CD8-positive, alpha-beta memory T cell (primary cell): ENCODE measurements at places on chromosomes 1 and 21. TPM values are rescaled to one million over a fixed set of nuclear protein-coding genes. Genes with fewer than 3 reads are reported as not detected.

The AADACL4 gene
- not detected for total RNA-seq

The NR1I3 gene
- not detected for total RNA-seq

The EXO5 gene
- total RNA-seq, result 14.9 TPM

The TAL1 gene
- total RNA-seq, result not detected

The ANKRD65 gene
- total RNA-seq, result not detected

The IFI16 gene
- 175 TPM for total RNA-seq

The PCP4L1 gene
- total RNA-seq, result not detected

The KRTAP11-1 gene
- not detected for total RNA-seq

The GCSAML gene
- 0.20 TPM for total RNA-seq

The GJA5 gene
- total RNA-seq, result not detected

DNA sequence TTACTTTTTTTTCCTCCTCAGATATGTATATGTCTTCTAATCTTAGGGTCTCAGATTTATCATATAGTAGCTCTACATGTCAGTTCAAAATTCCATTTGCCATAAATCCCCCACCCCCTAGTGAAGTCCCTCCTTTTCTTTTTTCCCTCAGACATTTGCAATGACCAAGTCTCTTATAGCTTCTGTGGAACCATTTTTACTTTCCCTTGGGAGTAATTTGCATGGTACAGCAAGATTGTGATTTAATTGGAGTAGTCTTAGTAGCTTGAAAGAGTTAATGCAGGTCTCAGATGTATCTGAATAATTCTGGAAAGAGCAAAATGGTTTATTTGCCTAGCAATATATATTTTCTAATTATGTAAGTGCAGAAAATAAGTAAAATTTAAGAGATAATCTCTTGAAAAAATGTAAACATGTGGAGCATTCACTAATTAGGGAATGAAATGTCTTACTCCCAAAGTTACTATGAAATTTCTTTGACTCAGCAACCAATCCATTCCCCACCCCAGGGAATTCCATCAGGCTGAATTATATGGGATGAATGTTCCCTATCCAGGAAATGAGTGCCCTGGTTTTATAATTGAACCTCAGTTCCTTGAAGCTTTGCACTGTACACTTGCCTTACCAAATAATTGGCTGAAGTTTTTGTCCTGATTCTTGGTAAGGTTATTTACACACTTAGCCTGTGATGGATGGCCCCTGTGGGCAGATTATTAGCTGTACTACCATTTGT is 267.0 kb downstream of the DNM3 start:
- H3K27me3 ChIP-seq, result no peaks in the 10 kb centered on the region
- H3K27ac ChIP-seq, result no peak overlapping the region
- DNase-seq, result no peak
- H3K4me1 ChIP-seq, result no peaks in the 10 kb centered on the region
- no peaks in the 10 kb centered on the region for H3K36me3 ChIP-seq

DNA sequence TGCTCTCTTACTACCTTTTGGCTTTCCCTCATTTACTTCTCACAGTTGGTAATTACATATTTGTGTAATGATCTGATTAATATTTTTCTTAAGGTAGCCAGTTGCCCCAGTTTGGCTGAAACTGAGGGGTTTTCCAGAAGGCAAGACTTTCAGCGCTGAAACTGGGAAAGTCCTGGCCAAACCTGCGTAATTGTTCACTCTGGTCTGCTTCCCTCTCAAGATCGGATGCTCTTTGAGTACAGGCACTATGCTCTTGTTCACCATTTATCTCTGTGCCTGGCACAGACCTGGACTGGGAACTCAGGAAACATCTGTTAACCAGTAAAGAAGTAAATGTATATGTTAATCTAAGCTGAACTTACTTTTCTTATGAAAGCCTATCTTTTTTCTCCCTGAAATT is 209.6 kb upstream of the HOOK1 start:
- no peaks in the 10 kb centered on the region for H3K4me1 ChIP-seq
- no peaks in the 10 kb centered on the region for H3K27me3 ChIP-seq
- no peak overlapping the region for H3K4me3 ChIP-seq
- H3K36me3 ChIP-seq, result no peaks in the 10 kb centered on the region
- no peak overlapping the region for H3K27ac ChIP-seq

DNA sequence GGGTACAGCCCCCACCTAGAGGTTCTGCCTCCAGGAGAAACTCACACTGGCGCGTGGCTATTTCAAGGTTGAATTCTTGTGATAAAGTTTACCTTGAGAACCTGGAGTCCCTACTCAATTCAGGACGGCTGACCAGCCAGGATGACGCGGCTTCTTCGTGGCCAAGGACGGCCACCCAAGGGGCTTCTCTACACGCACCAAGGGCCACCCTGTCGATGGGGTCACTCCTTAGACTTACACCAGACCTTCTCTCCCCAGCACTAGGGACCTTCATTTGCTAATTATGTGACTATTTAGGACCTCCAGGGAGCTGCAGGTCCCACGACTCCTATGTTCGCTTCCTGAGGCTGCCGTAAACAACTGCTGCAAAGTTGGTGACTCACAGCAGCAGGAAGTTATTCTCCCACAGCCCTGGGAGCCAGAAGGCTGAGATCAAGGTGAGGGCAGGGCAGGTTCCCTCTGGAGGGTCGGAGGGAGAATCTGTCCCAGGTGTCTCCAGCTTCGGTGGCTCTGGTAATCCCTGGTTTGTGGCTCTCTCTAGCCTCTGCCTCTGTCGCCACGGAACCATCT is 135.9 kb downstream of the NPHP4 start:
- H3K27me3 ChIP-seq, result no peaks in the 10 kb centered on the region
- no peak overlapping the region for H3K4me3 ChIP-seq
- DNase-seq, result no peak
- H3K4me1 ChIP-seq, result no peaks in the 10 kb centered on the region

DNA sequence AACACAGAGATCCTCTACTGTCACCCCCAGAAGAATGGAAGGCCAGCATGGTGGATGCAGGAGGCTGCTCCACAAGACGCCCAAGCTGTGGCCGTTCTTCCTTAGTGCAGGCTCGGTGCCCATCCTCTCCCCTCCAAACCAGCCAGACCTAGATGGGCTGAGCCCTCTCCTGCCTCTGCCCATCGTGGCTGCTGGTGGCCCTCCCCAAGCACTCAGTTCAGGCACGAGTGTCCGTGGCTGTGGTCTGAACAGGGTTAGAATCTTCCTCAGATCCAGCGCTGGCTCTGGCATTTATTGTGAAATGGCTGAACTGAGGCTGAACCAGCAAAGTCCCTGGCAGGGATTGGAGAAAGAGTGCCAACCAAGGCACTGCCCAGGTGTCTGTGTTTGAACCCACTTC is 59.5 kb downstream of the TRIM11 start:
- no peaks in the 10 kb centered on the region for H3K36me3 ChIP-seq
- H3K27ac ChIP-seq, result no peak overlapping the region
- no peaks in the 10 kb centered on the region for H3K4me1 ChIP-seq

- no peaks in the 10 kb centered on the region for H3K36me3 ChIP-seq
- H3K4me3 ChIP-seq, result no peak overlapping the region
- no peak overlapping the region for H3K27ac ChIP-seq
- H3K27me3 ChIP-seq, result no peaks in the 10 kb centered on the region
Measured at GRCh38 chr1:1419813-1420653, 1.0 kb downstream of the ANKRD65 start.

DNA sequence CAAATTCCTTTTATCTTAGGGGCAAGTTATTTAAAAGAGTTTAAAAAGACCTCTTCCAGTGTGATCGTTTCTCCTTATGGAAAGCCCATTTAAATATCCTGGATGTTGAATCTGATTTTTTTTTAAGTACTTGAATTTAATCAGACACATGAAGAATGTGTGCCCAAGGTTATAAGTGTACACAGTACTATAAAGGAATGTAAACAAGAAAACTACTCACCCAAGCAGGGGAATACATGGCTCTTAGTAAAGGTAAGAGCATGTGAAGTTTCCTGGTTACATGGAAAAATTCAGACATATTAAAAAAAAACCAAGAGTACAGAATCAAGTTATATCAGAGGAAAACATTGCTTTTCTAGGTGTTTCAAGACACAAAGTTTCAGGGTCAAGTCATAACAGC is 546.9 kb downstream of the MATN1 start:
- DNase-seq, result no peak
- H3K36me3 ChIP-seq, result no peaks in the 10 kb centered on the region
- H3K4me1 ChIP-seq, result no peaks in the 10 kb centered on the region

GRCh38 chr1:30234091-30234490 is 489.3 kb downstream of the MATN1 start:
- DNase-seq, result no peak
- H3K4me1 ChIP-seq, result no peaks in the 10 kb centered on the region
- no peak overlapping the region for H3K27ac ChIP-seq

- no peak overlapping the region for H3K4me3 ChIP-seq
- H3K27me3 ChIP-seq, result no peaks in the 10 kb centered on the region
- no peak overlapping the region for H3K27ac ChIP-seq
- no peaks in the 10 kb centered on the region for H3K4me1 ChIP-seq
- no peaks in the 10 kb centered on the region for H3K36me3 ChIP-seq
- no peak for DNase-seq
Measured at GRCh38 chr21:35368326-35368725, 319.2 kb upstream of the RUNX1 start.

- no peak overlapping the region for H3K27ac ChIP-seq
- peak overlapping the region; percentile 45 for H3K4me3 ChIP-seq
- H3K27me3 ChIP-seq, result no peaks in the 10 kb centered on the region
- H3K4me1 ChIP-seq, result peaks cover 74% of the 10 kb centered on the region
- DNase-seq, result peak; percentile 27
Measured at GRCh38 chr1:25619101-25619890, 2.7 kb downstream of the MAN1C1 start.

- H3K27ac ChIP-seq, result no peak overlapping the region
- H3K27me3 ChIP-seq, result no peaks in the 10 kb centered on the region
- no peak for DNase-seq
- H3K4me1 ChIP-seq, result no peaks in the 10 kb centered on the region
- H3K36me3 ChIP-seq, result no peaks in the 10 kb centered on the region
Measured at GRCh38 chr1:184514447-184514846, 127.6 kb downstream of the C1orf21 start.

- H3K4me1 ChIP-seq, result no peaks in the 10 kb centered on the region
- no peaks in the 10 kb centered on the region for H3K36me3 ChIP-seq
- no peak overlapping the region for H3K27ac ChIP-seq
- H3K4me3 ChIP-seq, result no peak overlapping the region
- H3K27me3 ChIP-seq, result no peaks in the 10 kb centered on the region
Measured at GRCh38 chr1:94084085-94084484, 36.9 kb downstream of the ABCA4 start.

GRCh38 chr1:45351508-45351907 is 11.3 kb upstream of the MUTYH start:
- no peak overlapping the region for H3K4me3 ChIP-seq
- H3K36me3 ChIP-seq, result no peaks in the 10 kb centered on the region
- H3K27me3 ChIP-seq, result no peaks in the 10 kb centered on the region

DNA sequence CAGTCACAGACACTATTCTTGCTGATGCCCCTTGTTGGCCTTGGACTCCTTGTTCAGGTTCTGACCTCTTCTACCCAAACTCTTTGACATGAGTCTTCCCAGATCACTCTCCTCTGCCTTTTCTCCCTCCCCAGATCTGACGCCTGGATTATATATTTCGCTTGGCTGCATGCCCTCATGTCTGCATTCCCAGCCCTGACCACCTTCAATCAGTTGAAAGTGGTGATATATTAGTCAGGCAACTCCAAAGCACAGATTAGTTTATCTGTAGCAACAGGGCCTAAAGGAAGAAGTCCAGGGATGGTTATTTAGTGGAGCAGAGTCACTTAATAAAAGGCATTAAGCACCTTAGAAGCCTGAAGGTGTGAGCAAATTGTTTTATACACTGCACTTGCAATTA is 110.0 kb upstream of the GUCA2B start:
- no peak for DNase-seq
- no peak overlapping the region for H3K4me3 ChIP-seq
- no peak overlapping the region for H3K27ac ChIP-seq
- no peaks in the 10 kb centered on the region for H3K27me3 ChIP-seq
- no peaks in the 10 kb centered on the region for H3K4me1 ChIP-seq

DNA sequence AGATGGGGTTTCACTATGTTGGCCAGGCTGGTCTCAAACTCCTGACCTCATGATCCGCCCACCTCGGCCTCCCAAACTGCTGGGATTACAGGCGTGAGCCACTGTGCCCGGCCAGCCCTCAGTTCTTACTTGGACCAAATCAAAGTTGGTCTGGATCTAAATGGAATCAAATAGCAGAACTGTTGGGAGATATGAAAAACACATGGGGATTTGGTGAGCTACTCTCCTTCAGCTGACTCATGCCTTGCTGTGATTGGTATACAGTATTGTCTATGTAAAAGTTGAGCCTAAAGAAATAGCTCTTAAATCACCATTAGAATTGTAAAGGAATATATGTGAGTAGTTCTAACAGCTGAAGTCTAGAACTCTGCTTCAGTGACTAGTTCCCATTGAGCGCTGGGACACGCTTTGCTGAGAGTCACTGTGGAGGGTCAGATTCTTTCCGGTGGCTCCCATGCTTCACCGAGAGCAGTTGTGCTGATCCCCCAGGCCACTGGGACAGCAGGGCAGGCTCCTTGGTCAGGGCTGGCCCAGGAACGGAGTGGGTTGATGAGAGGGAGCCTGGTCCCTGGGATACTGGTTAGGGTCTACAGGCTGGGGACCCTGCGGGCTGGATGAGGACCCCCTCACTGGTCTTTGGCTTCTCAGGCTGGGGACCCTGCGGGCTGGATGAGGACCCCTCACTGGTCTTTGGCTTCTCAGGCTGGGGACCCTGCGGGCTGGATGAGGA is 14.0 kb downstream of the PKNOX1 start:
- no peaks in the 10 kb centered on the region for H3K27me3 ChIP-seq
- H3K4me1 ChIP-seq, result peaks cover 4% of the 10 kb centered on the region
- DNase-seq, result no peak
- H3K4me3 ChIP-seq, result no peak overlapping the region
- no peaks in the 10 kb centered on the region for H3K36me3 ChIP-seq

DNA sequence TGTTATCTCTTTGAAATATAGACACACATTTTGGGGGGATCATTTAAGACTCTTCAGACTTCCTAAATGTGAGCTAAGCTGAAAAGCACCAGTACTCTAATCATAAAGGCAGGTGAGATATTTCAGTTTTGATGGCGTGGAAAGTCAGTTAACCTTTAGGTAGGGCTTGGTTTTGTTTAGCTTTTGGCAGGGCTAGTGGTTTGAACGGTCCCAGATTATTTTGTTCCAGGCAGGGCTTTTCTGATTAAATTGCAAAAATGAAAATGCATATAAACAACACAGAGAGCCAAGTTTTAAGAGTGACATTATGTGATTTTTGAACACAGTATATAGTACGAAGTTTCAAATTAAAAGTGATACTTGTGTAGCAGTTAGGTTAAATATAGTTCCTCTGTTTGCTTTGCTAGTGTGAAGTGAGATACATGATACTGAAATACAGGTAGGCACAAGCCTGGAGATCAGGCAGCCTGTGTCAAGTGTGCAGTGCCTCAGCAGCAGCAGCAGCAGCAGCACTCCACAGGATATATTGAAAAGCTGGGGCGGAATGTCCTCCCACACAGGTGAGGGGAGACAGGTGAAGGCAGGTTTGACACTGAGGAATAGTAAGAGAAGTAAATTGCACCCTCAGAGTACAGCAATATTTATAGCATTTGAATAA is 47.4 kb downstream of the CAMTA1 start:
- DNase-seq, result no peak
- H3K27ac ChIP-seq, result no peak overlapping the region
- H3K27me3 ChIP-seq, result no peaks in the 10 kb centered on the region
- H3K4me1 ChIP-seq, result no peaks in the 10 kb centered on the region
- peaks cover 4% of the 10 kb centered on the region for H3K36me3 ChIP-seq
